ENCODE measurements at places on chromosomes 7 and 10.

- DNase-seq: no peak
Observed at GRCh38 chr7:130441408-130441869, 623 bp upstream of the CEP41 start.

GRCh38 chr10:64648915-64649314 lies 1127.7 kb downstream of the REEP3 start:
- no peak for DNase-seq

GRCh38 chr10:6532321-6532720 lies 47.8 kb downstream of the PRKCQ start:
- DNase-seq: no peak

DNA sequence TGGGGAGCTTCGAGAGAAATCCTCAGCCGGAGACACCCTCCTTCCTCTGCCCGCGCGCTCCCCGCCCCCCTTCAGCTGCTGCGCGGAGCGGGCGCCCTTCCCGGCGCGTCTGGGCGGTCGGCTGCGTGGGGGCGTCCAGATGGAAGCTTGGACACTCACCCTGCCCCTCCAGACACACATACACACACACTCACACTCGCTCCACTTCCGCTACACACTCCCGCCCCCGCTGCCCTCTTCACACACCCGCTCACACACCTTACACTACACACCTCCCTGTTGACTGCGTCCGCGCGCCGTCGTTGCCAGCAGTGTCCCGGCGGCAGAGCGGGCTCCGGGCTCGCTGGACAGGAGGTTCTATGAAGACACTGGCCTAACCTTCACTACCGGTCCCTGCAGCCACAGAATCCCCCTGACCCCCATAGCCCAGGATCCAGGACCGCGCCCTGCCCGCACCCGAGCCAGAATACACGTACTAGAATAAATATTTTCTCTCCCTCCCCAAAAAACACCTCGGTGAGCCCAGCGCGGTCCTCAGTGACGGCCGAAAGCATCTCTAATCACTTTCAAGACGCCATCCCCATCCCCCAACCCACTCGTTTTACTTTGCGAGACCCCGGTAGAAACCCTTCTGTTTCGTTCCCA lies 1.1 kb upstream of the EGR2 start:
- peak; percentile 35 for DNase-seq

DNA sequence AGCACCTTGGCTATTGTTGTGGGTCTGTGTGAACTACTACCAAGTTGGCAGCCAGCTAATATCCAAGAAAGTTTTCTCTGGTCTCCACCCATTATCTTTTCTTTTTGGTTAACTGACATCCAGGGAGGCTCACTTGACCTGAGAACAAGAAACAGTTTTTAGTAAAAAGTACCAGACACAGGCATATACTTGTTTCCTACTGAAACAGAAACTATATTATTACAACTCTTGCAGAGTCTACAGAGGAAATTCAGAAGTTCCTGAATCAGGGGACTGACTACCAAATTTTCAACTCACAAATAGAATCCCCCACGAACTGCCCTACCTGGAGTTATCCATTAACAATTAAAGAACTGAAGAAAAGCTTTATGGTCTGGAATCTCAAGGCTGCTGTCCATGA lies 168.9 kb downstream of the KCND2 start:
- DNase-seq: no peak

- no peak for DNase-seq
Observed at GRCh38 chr10:102814873-102815661, 22.1 kb downstream of the CYP17A1 start.

GRCh38 chr10:13612654-13613373 lies 26.0 kb downstream of the PRPF18 start:
- DNase-seq: no peak

GRCh38 chr7:159064121-159064815 lies 80.4 kb downstream of the VIPR2 start:
- no peak for DNase-seq

GRCh38 chr7:113370910-113371309 lies 252.6 kb upstream of the SMIM30 start:
- DNase-seq: no peak

- DNase-seq: no peak
Observed at GRCh38 chr7:112065758-112066157, 140.4 kb downstream of the DOCK4 start.

- DNase-seq: no peak
Observed at GRCh38 chr7:43522406-43523156, 60.3 kb upstream of the STK17A start.

DNA sequence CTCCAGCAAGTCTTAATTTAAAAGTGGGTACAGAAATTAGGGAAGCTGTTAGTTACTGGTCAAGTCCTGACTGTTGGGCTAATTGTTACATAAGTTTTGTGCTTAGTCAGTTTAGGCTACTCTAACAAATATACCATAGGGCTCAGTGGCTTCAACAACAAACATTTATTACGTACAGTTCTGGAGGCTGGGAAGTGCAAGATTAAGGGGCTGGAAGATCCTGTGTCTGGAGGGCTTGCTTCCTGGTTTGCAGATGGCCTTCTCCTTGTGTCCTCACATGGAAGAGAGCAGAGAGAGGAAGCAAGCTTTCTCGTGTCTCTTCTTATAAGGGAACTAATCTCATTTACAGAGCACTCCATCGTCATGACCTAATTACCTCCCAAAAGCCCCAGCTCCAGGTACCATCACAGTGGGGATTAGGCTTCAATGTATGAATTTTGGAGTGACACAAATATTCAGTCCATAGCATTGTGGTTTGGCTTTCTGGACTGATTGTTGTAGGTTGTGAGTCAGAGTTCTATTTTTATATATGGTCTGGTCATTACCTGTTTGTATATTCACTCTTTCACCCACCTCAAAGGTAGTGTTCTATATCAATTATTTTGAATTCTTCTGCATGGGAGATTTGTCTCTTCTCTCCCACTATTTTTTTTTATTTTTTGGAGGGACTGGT lies 17.1 kb downstream of the ST7 start:
- DNase-seq: no peak

DNA sequence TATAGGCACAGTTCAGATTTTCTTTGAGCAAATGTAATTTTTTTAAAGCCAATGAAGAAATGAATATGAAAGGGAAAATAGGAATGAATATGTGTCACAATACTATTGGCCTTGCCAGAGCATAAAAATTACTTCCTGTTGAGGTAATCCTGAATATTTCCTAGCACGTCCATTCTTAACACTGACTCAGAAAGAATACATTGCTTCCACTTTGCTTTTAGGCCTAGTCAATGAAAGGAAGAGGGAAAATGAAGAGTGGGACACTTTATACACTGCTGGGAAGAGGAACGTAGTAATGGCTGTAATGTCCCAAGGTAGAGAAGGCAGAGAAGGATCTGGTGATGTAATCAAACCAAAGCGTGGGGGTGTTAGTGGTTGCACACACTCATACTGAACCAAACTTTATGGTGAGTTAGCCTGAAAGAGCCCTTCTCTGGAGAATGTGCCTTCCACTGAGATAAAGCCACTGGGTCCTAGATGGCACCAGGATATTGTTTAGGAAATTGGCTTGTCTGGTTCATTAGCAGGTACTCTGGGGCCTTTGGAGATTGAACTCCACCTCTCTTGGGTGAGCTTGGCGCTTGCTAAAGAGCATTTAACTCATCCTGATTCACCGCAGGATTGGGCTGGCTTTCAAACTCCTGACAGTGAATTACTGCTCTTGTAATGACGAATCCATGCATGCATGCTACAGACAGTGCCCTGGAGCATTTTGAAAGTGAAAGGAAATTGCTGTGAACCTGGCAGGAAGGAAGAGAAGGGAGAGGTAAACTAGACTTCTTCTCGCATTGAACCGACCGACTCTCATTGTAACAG lies 254.9 kb downstream of the KIAA1217 start:
- DNase-seq: no peak

DNA sequence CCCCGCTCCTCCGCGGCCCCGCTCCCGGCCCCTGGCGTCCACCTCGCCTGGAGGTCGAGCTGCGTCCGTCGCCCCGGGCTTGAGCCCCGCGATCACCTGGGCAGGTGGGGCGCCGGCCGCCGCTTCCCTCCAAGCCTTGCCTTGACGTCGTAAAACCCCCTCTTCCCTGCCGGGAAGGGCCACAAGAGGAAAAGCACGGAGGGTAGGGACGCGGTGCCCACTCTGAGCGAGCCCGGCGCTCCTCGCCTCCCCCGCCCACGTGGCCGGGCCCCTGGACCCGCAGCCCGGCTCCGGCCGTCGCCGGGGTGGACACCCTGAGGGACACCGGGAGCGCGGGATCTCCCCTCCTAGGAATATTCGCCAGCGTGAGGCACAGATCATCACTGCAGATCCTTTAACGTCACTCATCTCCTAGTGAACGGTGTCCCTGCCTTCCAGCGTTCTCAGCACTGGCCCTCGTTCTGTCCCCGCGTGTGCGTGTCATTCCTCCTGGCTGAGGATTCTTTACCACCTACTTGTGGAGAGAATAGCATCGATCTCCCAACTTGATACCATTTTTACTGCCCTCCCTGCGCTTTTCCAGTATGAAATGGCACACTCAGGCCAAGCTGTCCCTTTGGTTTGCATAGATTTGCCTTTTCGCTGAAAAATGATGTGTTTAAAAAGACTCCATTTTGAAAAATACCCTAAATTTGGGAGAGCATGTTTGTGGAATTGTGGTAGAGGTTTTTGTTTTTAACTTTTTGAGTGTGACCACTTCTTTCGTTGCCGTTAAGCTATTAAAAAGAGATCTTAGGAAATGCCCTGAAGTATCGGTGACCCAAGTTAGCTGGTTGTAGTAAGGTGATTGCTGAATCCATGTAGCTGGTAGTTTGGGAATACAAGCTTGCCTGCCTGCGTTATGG lies 649 bp downstream of the ACTR3B start:
- peak; percentile 44 for DNase-seq

DNA sequence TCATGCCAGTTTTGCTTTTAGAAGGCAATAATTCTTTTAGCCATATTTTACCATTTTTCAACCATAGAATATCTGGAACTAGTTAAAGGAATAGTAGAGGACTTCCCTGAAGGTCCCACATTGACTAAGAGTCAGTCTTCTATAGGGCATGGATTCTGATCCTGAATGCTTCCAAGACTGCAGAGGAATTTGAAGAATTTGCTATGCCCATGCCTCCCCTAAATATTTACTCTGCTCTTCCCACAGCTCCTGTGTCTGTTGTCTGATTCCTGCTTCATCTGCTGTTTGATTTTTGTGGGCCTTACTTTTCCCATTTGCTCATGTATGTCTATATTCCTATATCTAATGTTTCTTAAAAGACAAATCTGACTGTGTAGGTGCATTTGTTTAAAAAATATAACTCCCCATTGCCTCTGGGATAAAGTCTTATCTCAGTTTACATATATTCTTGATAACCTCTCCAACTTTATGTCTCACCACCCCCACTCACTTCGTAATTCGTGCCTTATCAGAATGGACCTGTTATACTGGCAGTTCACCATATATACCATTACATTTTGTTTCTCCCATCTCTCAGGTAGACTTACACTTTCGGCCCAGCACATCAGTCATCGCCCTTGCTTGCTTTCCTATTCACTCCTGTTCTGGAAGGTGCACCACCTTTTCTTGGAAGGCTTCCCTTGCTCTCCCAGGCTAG lies 33.9 kb downstream of the LRRC4 start:
- DNase-seq: no peak

DNA sequence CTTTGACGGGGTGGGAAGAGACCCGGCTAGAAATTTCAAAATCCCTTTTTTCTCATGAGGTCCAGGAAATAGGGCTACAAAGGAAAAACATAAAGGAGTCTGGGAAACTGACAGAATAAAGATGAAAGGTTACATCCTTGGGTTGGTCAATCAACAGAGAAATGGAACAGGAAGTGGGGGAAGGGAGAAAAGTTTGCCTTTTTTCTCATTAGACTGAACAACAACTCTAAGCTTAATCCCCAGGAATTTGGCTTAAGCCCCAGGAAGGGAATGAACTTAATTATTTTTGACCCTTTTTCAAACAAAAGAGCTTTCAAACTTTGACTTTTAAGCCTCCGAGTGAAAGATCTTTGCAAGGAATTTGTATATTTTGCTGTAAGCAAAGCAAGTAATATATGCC lies 32.7 kb downstream of the LGI1 start:
- no peak for DNase-seq

- no peak for DNase-seq
Observed at GRCh38 chr7:66033471-66034385, 41.9 kb upstream of the ASL start.

GRCh38 chr10:101241840-101242707 lies 12.8 kb upstream of the LBX1 start:
- DNase-seq: no peak

GRCh38 chr10:32600317-32600716 lies 154.4 kb downstream of the CCDC7 start:
- DNase-seq: no peak

DNA sequence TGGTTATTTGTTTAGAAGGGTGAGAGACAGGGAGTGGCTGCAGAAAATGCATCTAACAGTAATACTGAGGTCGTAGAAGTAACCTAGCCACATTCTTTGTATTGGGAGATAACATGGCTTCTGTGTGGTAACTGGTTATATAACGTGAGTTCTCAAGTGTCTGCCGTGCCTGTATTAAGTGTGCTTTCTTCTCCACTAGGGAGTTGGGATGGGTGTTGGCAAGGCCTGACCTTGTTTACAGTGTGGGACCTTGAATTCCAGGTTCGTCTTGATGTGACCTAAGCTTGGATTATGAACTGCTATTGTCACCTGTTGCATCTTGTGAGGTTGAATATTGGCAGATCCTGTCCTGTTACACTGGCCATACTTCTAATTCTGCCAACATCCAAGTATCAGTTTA lies 145.3 kb upstream of the NAMPT start:
- DNase-seq: no peak

DNA sequence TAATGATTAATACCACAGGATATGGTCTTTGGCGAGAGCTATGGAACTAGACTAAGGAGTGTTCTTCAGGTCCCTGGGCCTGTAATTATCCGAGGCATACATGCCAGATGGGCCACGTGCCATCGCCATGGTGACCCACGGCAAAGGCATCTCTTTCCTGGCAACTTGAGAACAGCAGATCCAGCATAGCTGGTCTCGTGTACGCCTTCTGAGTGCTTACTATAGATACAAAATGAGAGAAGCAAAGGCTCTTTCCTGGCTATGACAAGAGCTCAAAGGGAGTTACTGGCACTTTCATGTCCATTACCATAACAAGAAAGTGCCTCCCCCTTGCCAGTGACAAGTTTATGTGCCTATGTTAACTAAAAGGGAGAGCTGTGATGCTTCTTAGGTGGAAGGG lies 26.0 kb upstream of the GLI3 start:
- DNase-seq: peak; percentile 24

DNA sequence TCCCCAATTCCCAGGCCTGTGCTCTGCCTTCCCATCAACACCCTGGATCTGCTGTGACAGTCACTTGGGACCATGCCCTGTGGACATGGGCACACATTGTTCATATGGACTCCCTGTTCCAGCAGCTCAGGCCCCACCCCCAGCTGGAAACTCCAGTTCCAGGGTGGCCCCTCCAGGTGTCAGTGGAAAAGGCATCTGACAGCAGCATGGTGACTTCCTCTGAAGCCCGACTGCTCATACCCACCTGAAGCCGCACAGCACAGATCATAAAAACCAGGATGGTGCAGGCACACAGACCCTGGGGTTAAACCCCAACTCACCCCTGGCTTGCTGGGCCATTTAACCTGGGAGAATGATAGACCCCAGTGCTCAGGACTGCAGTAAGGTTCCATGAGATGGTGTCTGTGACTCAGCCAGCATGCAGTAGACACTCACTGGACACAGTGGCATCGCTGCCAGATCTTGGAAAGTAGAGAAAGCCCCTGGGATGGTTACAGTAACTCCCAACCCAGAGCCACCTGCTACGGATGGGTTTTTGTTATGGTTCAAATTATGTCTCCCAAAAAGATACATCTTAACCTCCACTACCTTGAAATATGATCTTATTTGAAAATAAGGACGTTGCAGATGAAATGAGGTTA lies 72.6 kb upstream of the NANOS1 start:
- no peak for DNase-seq

Measured in anterior cingulate cortex (tissue), 58 donors.